Keratinocyte (primary cell): ENCODE measurements at places on chromosomes 4 and X.

DNA sequence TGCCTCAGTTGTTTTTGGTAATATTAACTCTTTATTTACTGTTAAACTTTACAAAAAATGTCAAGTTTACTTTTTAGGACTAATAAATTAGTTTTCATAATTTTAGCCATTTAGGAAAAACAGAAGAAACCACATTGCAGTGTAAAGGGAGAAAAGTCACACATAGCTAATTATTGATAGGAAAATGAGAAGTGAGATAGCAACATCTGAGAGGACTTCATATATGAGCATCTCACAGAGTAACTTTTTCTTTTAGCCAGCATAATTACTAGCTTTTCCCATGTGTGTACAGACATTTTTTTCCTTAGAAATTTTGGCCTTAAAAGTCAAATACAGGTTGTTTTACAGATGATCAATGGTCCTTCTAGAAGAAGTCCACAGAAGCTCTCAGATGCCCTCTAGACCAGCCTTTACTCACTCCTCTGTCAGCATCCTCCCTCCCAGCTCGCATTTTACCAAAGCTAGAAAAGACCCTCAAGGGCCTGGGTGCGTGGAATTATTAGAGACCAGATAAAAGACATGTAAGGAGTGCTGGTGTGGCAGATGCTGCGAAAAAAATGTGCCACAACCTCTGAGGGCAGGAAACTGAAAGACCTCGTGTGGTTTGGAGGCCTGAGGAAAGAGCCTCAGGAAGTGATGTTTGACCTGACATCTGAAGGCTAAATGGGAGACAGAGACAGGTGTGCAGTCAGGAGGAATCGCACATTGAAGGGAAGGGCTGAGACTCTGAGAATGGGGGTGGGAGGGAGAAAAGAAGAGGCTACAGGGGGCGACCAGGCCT is 156.9 kb downstream of the CBR4 start:
- H3K27ac ChIP-seq, result no peak overlapping the region
- no peaks in the 10 kb centered on the region for H3K27me3 ChIP-seq
- DNase-seq, result no peak
- peaks cover 19% of the 10 kb centered on the region for H3K4me1 ChIP-seq
- H3K4me3 ChIP-seq, result no peak overlapping the region
- peaks cover 24% of the 10 kb centered on the region for H3K36me3 ChIP-seq

GRCh38 chrX:68942104-68942503 is 113.3 kb downstream of the EFNB1 start:
- H3K36me3 ChIP-seq, result no peaks in the 10 kb centered on the region
- H3K27me3 ChIP-seq, result no peaks in the 10 kb centered on the region
- no peak overlapping the region for H3K27ac ChIP-seq

- H3K27ac ChIP-seq, result no peak overlapping the region
- H3K27me3 ChIP-seq, result no peaks in the 10 kb centered on the region
- no peaks in the 10 kb centered on the region for H3K36me3 ChIP-seq
- H3K4me1 ChIP-seq, result no peaks in the 10 kb centered on the region
- DNase-seq, result no peak
Measured at GRCh38 chrX:148380650-148381561, 119.5 kb upstream of the AFF2 start.

- DNase-seq, result no peak
- no peaks in the 10 kb centered on the region for H3K36me3 ChIP-seq
- no peak overlapping the region for H3K4me3 ChIP-seq
- H3K4me1 ChIP-seq, result no peaks in the 10 kb centered on the region
- H3K27me3 ChIP-seq, result no peaks in the 10 kb centered on the region
Measured at GRCh38 chrX:52031371-52031770, 37.6 kb downstream of the MAGED4B start.

GRCh38 chr4:130154901-130155300 is 1058.9 kb downstream of the C4orf33 start:
- no peak for DNase-seq
- no peaks in the 10 kb centered on the region for H3K36me3 ChIP-seq
- no peak overlapping the region for H3K27ac ChIP-seq
- no peaks in the 10 kb centered on the region for H3K27me3 ChIP-seq
- no peaks in the 10 kb centered on the region for H3K4me1 ChIP-seq

GRCh38 chr4:81919223-81919622 is 447.5 kb upstream of the RASGEF1B start:
- DNase-seq, result no peak
- H3K4me1 ChIP-seq, result no peaks in the 10 kb centered on the region
- no peak overlapping the region for H3K27ac ChIP-seq
- no peak overlapping the region for H3K4me3 ChIP-seq
